ENCODE measurements at places on chromosomes 7 and 10.

GRCh38 chr7:36630112-36630650 is 94.1 kb downstream of the AOAH start:
- no peak for DNase-seq

- DNase-seq: no peak
These were observed 633.5 kb upstream of the ANKRD30A start for GRCh38 chr10:36491926-36492325.

- no peak for DNase-seq
These were observed 14.7 kb downstream of the FRA10AC1 start for GRCh38 chr10:93687737-93688136.

DNA sequence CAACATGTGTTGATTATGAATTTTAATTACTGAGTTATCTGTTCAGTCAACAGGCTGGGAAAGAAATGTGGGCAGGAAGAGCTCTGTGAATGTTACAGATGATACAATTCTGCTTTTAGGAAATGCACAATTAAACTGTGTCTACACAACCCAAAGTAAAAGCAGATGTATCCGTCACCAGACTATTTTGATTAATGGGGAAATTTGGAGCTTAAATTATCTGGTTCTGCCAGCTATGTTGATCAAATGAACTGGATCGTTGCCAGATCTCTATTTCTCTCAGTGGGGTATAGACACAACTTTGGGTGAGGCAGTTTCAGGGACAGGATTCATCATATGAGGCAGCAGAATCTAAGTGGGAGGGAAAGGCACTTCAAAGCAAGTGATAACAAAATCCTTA is 136.5 kb downstream of the NEUROD6 start:
- DNase-seq: no peak

DNA sequence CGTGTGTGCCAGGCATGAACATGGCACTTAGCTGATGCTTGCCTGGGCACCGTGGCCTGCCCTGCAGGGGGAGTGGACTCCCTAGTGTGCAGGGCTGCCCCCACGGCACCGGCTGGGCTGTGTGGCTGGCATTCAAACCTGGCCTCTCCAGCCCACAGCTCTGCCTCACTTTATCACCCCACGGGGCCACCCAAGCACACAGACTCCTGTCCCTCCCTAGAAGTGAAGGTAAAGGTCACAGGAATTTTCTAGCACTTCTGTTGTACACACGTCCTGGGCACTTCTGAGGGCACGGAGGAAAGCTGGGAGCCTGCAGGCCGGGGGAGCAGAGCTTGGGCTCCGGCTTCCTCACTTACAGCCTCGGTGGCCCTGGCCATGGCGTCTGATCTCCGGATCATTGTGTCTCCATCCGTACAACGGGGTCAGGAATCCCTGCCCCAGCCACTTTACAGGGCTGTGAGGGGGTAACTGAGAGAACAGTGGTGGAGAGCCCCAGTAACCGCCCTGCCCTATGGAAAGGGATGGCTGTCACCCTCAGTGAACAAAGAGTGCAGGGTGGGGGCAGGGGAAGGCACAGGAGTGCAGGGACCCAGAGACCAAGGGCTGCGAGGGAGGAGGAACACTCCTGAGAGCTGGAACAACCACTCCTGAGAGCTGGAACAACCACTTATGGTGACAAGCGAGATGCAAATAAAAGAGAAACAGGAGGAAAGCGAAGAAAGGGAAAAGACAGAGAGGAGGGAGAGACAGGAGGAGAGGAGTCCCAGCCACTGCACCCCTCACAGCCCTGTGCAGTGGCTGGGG is 3.9 kb upstream of the PYROXD2 start:
- DNase-seq: no peak

- DNase-seq: no peak
These were observed 38.0 kb downstream of the ZNRF2 start for GRCh38 chr7:30322271-30323005.

DNA sequence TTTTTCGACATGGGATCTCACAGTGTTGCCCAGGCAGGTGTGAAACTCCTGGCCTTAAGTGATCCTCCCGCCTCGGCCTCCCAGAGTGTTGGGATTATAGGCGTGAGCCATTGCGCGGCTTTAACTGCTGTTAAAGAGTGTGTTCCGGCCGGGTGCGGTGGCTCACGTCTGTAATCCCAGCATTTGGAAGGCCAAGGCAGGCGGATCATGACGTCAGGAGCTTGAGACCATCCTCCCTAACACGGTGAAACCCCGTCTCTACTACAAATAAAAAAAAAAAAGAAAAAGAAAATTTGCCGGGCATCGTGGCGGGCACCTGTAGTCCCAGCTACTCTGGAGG is 1.1 kb downstream of the RABGEF1 start:
- DNase-seq: no peak

DNA sequence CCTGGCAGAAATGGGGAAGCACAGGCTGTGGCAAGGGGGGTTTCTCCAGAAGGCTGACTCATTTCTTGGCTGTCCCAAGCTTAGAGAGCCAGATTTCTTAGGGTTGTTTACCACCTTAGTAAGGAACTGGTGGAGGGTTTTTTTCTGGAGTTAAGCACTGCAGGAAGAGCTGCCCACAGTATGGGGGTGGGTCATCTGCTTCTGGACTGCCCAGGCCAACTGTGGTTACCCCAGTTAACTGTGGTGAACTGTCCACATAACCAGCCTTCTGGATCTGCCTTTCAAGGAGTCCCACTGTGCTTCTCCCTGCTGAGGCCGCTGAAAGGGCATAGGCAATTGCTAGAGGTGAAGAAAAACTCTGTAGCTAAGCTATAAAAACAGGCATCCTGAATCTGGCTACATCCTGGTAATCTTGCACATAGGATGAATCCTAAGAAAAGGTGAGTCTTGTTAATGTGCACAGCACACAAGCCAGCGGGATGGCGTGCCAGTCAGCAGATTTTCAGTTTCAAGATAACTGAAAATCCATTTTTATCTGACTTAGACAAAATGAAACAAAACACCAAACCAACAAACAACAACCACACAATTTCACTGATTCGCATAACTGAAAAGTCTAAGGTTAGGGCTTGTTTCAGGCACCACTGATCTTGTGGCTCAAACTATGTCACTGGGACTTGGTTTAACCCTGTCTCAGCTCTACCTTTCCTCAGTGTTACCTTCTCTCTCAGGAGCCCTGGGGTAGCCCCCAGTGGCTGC is 21.6 kb upstream of the TSPAN33 start:
- DNase-seq: no peak

DNA sequence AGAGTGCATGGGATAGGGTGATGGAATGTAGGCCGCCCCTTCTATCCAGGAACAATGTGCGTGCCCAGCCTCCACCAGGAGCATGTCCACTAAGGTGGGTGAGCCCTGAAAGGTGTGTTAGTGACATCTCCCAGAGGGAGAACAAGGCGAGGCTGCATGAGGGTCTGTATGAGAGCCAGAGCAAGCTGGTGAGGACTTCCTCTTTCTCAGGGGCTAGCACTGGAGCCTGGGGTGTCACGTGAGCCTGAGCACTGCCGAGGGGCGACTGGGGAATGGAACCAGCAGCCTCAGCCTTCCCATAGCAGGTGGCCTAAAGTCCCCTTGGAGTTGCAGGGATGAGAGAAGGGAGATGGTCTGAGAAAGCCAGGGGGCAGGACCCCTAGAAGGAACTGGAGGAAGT is 156.3 kb upstream of the COBL start:
- DNase-seq: no peak

DNA sequence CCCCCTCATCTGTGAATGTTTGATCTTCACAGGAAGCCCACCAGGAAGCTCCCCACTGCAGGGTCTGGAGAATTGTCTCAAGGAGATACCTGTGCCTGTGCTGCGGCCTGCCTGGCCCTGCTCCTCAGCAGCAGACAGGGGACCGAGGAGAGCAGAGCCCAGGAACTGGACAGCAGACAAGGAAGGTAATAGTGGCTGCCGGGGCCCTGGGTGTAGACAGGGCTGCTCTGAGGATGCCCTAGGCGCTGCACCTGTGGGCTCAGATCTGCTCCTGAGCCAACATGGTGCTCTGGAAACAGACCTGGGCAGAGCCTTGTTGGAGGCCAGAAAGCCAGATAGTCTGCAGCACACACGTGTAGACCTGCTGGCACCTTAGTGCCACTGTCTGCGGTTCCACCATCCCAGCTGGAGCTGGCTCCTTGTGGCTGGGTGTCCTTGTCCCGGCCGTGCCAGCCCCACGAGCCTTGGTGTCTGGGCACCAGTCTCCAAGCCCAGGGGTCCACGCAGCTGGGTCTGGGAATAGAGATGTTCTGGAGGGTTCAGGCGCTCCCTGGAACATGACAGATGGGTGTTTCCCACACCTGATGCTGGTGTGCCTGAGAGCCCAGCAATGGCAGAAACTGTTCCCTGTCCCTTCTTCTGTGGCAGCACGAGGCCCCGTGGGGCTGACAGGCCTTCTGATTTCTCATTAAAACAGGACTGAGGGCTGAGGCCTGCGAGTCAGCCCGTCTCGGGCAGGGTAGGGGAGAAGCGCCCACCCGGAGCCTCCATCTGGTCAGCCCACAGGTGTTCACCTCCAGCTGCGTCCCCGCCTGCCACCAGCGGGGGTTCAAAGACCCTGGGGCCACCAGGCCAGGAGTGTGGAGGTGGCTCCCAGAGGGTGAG is 44.7 kb downstream of the ZNF467 start:
- no peak for DNase-seq

DNA sequence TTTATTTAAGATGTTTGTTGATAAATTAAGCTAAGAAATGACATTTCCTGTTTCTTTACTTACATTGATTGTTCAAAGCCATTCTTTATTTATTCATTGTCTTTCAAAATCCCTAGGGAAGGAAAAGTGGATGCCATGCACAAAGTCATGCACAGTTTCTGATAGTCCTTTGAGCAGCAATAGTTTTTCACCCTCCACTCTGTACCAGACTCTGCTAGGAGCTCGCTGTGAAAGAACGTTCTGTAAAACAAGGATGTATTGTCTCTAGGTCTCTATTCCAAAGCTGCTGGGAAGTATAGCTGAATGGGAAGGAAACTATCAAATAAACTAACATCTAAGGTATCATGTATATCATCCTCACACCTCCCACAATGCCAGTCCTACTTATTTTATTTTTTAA is 7.8 kb upstream of the NOC3L start:
- DNase-seq: no peak

DNA sequence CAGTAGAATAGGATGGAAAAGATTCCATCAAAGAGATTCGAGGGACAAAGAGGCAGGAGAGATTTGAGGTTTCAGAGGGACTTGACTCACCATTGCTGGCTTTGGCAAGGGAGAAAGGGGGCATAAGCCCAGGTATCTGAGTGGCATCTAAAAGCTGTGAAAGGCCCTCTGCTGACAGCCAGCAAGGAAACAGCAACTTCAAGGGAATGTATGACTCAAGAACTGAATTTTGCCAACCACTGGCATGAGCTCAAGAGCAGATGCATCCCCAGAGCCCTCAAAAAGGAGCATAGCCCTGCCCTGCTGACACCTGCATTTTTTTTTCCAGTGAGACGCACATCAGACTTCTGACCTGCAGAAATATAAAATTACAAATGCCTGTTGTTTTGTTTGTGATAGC is 19.6 kb upstream of the ADAM12 start:
- no peak for DNase-seq

DNA sequence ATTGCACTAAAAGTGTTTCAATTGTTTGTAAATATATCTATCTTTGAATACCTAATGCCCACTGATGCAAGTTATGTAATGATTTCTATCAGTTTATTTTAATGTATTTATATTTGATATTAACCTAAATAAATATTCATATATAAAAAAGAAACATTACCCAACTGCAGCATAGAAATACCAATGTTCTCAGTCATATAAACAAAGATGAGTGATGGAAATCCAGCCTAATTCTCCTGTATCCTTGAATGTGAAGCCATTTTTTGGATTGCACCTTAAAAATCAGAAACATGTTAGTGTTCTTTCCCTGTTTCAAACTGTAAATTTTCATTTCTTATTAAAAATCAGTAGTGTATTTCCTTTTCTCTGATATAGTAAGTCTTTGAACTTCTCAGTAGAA is 305.8 kb upstream of the GNAI1 start:
- DNase-seq: no peak

DNA sequence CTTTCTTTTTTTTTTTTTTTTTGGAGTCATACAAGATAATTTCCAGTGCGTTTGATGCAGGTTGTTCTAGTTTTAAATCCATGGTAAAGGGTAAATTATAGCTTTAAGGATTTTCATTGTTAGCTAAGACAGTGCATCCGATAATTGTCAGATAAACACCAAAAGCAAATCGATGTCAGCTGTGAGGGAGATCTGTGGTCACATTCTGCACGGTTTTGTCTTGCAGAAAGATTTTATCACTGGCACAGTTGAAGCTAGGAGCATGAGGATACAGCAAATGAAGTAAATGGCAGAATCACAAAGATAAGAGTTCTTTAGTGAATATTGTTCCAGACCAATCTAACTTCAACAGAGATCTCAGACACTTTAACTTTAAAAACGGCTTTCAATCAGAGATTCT is 648.8 kb upstream of the COBL start:
- no peak for DNase-seq

DNA sequence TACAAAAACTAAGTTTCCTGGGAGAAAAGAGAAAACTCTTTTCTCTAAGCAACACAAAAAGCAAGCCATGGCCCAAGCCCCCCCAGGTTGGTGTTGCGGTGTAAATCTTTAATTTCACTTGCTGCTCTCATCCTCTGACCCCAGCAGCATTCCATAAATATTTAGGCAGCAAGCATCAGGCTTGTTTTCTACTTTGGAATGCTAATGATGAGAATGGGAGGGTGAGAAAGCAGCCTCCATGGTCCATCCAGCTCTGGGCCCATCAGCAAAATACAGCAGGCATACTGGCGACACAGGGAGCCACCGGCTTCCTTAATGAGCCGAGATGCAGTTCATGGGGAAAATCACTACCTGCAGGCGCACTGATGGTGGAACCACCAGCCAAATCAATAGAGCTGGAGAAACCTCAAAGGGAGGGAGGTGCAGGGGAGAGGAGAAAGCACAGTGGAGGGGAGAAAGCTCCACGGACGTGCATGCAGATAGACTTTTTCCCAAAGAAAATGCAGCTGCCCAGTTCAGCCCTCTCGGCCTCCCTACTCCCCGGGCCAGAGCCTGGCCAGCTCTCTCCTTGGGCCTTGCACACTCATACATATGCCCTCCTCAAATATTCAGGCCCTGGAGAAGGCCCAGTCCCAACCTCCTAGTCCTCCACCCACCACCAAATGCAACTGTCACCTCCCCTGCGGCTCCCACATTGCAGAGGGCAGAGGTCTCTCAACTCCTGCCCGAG is 131.9 kb downstream of the GRID1 start:
- DNase-seq: no peak

DNA sequence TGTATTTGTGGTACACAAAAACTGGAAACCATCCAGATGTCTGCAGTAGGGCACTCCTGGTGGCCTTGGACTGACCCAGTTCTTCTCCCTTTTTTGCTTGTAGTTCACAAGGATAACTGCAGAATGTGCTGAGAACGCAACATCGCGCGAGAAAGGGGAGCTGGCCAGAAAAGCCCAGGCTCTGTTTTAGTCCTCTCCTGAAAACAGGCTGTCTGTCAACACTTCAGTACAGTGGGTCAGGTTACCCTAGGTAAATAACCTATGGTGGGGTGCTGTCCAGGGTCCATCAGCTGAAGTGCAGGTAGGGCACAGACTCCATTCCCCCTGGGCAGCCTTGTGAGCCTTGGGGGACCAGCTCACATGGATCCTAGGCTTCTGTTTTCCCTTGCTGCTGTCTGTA is 495.8 kb downstream of the MDFIC start:
- DNase-seq: no peak

All from activated CD8-positive, alpha-beta memory T cell treated with anti-CD3 and anti-CD28 coated beads for 24 hours (primary cell).